ENCODE measurements at places on chromosomes 5 and 9.

- no peak for DNase-seq
Observed at GRCh38 chr9:131942146-131942720, 137.4 kb downstream of the MED27 start.

GRCh38 chr5:44048276-44048984 is 340.8 kb downstream of the FGF10 start:
- no peak for DNase-seq

- DNase-seq = no peak
Observed at GRCh38 chr9:118992813-118993794, 376.1 kb downstream of the BRINP1 start.

- no peak for DNase-seq
Observed at GRCh38 chr5:17261075-17261474, 43.6 kb downstream of the BASP1 start.

DNA sequence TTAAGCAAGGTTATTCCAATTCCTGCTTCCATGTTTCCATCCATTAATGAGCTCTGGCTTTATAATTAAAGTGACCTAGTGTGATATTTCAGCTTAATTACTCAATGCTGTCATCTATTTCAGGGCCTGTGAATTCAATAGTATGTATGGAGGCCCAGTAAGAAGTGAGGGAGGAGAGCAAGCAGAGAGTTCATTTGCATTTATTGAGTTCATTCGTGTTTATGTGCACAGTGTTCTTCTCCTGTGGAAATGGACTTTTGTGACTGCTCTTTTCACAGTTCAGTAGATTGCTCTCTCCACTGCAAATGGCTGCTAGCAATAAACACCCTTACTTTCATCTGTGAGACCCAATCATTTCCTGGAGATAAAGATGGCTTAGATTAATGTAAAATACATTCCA is 130.9 kb downstream of the CEMIP2 start:
- no peak for DNase-seq

- DNase-seq = no peak
Observed at GRCh38 chr5:173441053-173441628, 112.9 kb upstream of the STC2 start.

DNA sequence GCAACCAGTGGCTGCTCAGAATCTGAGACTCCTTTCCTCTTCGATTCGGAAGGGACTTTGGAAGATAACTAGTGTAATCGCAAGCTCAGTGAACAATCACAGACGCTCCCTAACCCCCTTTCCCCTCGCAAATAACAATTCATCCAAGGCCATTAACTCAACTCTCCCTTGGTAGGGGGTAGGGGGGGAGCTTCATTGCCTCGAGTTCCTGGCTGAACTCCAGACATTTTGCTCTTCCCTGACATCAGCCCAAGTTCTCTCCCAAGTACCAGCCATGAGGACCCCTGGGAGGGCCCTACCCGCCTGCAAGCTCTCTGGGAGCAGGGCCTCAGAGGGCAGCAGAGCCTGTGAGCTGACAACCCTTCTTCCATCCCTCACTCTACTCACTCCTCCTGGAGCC is 8.4 kb downstream of the FAM163B start:
- DNase-seq = no peak

Data from NCI-H2171 treated with DMSO at 0.1 percent for 48 hours (cell line).